Globus pallidus (tissue), 1 donor: ENCODE measurements at places on chromosomes 2 and 18.

DNA sequence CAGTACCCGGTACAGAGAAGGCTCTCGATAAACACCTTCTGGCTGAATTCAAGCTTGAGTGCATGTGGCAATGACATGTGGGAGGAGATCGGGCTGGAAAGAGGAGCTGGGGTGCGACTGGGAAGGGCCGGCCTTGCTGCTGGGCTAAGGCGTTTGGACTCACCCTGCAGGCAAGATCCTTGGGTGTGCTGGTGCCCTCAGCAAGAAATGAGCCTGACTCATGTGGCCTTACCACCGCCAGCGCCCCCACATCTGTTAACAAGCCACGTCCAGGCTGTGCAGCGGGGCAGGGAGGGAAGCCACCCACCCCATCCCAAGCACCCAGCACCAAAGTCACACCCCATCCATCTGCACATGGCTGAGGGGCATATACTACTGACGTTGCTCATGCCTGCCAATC, 1.3 kb downstream of the HS1BP3 start:
- DNase-seq, result no peak

- no peak for DNase-seq
Measured at GRCh38 chr2:12381543-12382325, 335.0 kb upstream of the TRIB2 start.

- no peak for DNase-seq
Measured at GRCh38 chr18:44816477-44816876, 135.8 kb downstream of the SETBP1 start.

DNA sequence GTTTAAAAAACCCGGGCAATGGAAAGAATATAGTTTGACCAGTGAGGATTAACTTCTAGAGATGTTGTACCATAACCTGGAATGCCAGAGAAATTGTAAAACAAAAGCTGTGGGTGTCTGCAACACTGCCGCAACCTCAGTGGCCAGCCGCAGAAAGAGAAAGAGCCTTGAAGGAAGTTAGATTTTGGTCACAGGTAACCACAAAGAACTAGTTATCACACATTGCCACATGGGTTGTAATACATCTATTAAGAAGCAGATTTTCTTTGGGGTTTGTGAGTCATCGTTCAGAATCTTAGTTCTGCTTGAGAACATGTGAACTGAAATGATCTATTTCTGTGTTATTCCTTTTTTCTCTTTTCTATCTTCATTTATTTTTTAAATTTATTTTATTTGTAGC, 222.9 kb upstream of the AGAP1 start:
- DNase-seq, result no peak

- no peak for DNase-seq
Measured at GRCh38 chr2:74426181-74426758, 4.7 kb downstream of the WDR54 start.

DNA sequence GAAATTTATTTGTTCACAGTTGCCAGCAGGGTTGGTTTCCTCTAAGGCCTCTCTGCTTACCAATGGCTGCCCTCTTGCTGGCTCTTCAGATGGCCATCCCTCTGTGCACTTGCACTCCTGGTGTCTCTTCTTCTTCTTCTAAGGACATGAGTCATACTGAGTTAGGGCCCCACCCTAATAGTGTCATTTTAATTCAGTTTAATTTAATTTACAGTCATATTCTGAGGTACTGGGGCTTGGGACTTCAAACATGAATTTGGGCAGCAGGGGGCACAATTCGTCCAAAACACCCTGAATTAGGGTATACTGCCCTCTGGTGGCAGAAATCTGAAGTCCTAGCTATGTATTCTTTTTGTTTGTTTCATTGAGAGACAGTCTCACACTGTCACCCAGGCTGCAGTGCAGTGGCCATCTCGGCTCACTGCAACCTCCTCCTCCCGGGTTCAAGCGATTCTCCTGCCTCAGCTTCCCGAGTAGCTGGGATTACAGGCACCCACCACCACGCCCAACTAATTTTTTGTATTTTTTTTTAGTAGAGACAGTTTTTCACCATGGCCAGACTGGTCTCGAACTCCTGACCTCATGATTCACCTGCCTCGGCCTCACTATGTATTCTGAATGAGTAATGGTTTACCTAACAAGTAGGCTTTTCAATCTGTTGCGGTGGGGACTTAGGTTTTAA, 19.8 kb downstream of the SLC4A1AP start:
- DNase-seq, result peak; percentile 77

DNA sequence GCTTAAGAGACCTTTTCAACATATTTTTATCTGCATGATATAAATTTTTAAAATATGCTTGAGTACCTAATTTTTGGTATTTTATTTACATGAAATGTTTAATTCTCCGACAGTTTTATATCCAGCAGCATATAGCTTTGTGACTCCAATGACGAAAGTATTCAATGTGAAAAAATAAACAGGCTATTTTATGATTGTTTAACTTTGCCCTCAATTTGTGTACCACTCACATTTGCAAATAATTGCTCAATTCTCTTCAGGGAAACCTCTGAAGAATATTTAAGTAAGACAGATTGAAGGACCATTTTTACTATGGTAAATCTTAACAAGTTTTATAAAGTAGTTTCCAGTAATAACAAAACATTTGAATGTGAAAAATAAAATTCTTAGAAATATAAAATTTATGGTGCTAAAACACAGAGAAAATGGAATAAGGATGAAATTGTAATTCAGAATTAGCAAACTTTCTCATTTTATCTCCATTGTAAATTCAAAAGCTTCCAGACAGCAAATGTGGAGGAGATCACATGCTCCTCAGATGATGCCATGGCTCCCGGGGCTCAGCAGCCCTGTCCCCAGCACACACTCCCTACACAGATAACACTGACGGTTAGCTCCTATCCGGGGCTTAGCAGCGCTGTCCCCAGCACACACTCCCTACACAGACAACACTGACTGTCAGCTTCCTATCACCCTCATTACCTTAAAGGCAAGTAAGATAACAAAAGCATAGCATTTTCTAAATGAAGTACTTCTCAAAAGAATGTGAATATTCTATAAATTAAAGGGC, 39.7 kb downstream of the SH3YL1 start:
- DNase-seq, result peak; percentile 78

DNA sequence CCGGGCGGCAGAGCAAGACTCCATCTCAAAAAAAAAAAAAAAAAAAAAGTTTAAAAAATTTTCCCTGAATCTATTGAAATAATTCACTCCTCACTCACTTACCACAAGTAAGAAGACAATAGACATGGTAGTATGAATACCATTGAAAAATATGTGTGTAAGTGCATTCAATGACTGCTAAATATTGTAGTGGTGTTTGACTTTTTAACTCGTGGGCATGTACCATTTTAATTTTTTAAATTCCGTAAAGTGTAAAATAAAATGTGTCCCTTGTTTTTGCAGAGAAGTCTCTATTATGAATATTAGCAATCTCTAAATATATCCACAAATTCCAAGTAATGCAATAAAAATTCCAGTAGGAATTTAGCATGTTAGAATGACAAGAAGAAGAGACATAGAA, 134.1 kb downstream of the COPS8 start:
- DNase-seq, result no peak

- no peak for DNase-seq
Measured at GRCh38 chr2:217363470-217363869, 503.6 kb upstream of the TNP1 start.

DNA sequence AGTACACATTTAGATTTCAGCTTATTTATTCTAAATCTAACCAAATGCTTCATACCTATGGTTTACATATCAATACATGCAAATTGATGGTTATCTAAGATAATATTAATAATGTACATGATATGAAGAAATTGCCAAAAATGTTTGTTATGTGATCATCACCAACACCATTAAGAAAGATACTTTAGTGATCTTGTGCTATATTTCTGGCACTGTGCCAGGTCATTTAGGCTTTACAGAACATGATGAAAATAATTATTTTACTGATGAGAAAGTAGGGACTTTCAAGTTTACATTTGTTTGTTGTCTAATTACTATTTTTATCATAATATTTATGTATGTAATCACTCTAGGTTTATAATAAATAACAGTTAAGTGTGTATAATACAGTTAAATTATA, 158.3 kb downstream of the GULP1 start:
- DNase-seq, result peak; percentile 0

GRCh38 chr2:1373830-1374229, 39.4 kb upstream of the TPO start:
- DNase-seq, result no peak

DNA sequence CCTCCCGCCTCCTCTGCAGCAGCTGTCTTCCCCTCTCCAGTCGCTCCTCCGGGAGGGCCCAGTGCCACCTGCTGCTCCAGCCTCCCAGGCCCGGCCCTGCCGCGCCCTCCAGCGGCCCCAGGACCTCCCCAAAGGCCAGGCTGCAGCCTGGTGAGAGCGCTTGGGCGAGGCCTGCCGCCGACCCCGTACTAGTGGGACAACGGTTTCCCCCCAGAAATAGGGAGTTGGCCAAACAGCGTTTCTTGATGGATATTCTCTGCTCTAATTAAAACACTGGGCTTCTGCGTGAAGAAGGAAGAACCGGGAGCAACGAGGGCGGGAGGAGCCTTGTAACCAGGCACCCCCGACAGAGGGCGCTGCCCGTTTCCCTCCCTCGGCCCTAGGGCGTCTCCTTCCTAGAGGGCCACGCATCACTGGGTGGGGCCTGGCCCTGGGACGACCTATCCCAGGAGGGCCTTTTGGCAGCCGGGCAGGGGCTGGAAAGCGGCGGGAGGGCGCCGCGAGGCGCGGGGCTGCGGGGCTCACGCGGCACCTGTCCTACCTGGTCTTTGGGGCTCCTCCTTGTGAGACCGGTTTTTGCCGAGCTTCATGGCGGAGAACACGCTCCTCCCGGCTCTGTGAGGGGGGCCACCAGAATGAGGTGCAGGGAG, 25.4 kb upstream of the OTOF start:
- peak; percentile 45 for DNase-seq

- DNase-seq, result no peak
Measured at GRCh38 chr2:231128541-231128940, 3.7 kb upstream of the HTR2B start.

DNA sequence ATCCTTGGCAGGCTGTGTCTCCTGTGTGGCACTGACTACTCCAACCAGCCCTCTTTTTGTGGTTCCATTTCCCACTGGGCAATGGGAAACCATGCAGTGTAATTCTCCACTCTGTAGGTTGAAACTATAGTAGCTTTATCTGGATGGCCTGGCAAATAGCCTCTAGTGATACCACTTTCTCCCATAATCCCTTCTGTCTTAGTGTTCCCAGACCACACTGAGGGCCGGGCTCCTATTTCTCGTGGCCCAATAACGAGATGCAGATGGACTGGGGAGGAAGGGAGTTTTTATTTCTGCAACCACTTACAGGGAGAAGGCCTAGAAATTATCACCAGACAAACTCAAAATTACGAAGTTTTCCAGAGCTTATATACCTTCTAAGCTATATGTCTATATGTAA, 24.7 kb downstream of the SKA1 start:
- no peak for DNase-seq

DNA sequence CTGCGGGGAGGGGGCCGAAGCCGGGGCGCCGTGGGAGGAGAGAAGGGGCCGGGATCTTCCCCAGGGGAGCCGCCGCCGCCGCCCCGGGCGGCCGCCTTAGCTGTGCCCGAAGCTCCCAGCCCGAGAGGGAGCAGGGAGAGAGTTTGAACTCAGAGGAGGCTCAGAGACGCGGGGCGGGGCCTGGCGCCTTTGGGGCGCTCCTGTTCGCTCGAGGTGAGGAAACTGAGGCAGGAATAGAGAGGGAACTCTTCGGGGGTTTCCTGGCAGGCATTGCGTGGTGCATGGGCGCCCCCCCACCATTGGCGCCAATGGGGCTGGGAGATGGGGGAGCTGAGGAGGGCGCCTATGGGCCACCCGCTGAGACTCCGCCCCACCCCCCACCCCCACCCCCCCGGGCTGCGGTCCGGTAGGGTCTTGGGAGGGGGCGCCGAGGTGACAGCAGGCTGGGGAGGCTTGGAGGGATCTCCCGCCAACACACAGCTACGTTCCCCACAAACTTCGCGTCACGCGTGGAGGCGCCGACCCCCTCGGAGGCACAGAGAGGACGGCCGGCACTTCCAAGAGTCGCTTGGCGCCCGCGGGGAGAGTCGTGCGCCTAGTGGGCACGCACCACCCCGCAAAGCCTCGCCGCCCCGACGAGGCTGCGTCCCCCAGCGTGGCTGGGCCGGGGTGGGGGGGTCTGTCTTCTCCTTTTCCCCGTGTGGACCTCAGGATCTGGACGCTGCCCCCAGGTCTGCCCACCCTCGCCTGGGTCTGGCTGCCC, 680 bp downstream of the CTDSP1 start:
- peak; percentile 41 for DNase-seq

GRCh38 chr2:56811401-56811800, 627.6 kb downstream of the CCDC85A start:
- DNase-seq, result no peak

GRCh38 chr2:68577183-68577582, 66.2 kb upstream of the PROKR1 start:
- DNase-seq, result no peak

- DNase-seq, result no peak
Measured at GRCh38 chr18:54148678-54149077, 75.8 kb downstream of the MBD2 start.

DNA sequence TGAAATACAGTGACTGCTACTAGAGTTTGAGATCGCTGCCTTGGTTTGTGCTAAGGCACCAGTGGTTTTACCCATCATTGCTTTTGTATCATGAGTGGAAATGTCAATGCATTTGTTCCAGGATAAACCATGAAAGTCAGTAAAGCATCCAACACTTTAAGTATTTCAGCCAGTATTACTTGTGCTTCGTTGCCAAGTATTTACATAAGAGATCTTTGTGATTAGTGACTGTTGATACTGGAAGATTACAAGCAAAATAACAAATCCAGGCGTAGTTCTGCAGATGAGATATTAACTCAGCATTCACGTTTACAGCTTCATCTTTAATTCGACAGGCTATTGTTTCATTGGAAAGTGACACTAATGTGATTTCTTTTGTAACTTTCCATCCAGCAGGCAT, 90.3 kb upstream of the B3GNT7 start:
- no peak for DNase-seq

DNA sequence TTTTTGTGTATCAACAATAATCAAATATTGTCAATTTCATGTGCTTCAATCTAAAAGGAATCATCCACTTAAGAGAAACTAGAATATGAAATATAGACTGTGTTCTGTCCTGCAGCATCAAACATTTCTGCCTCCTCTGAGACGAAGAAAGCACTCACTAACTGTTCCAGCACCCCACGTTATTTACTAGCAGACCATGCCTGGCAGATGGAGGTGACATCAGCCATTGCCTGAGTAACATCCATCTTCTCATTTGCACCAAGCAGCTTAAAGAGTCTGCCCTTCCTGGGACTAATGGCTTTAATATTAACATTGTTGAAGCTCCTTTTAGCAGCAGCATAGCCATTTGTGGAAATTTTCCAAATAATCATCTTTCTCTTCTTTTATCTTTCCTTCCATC, 25.7 kb downstream of the SGPP2 start:
- no peak for DNase-seq

GRCh38 chr2:120330946-120331822, 14.8 kb upstream of the INHBB start:
- DNase-seq, result no peak

- no peak for DNase-seq
Measured at GRCh38 chr2:46909771-46910419, 5.7 kb downstream of the MCFD2 start.
